ENCODE measurements at places on chromosomes 16 and 17. TPM values are rescaled to one million over a fixed set of nuclear protein-coding genes. Genes with fewer than 3 reads are reported as not detected.

The EVPL gene
- total RNA-seq, result 0.05 TPM

The SEZ6 gene
- not detected for total RNA-seq

The ATP6V0D1 gene
- total RNA-seq, result 52.1 TPM

The GUCY2D gene
- not detected for total RNA-seq

The NOG gene
- total RNA-seq, result 0.64 TPM

The P2RX1 gene
- 0.12 TPM for total RNA-seq

The SHISA9 gene
- total RNA-seq, result not detected

The MRPL10 gene
- total RNA-seq, result 51.9 TPM

The PLD6 gene
- total RNA-seq, result 11.8 TPM

The OTOA gene
- total RNA-seq, result 0.17 TPM

The NPIPA2 gene
- total RNA-seq, result 2.0 TPM

The MYOCD gene
- total RNA-seq, result not detected

The PERCC1 gene
- total RNA-seq, result not detected

The MRPS7 gene
- 38.2 TPM for total RNA-seq

The TCAP gene
- 2.1 TPM for total RNA-seq

The GP1BA gene
- total RNA-seq, result not detected

The ATP1B2 gene
- not detected for total RNA-seq

The REXO5 gene
- total RNA-seq, result 9.8 TPM

The IKZF3 gene
- total RNA-seq, result 39.8 TPM

The C16orf90 gene
- total RNA-seq, result not detected

The EPX gene
- total RNA-seq, result not detected

The CD300E gene
- total RNA-seq, result not detected

The SMURF2 gene
- total RNA-seq, result 18.2 TPM

All from activated CD4-positive, alpha-beta T cell treated with anti-CD3 and anti-CD28 coated beads, Interleukin-2, amount 10 ng/mL, durations not matched to agents 7 days and 5 days (primary cell).